ENCODE measurements at places on chromosomes 6 and 20. TPM values are rescaled to one million over a fixed set of nuclear protein-coding genes. Genes with fewer than 3 reads are reported as not detected.

DNA sequence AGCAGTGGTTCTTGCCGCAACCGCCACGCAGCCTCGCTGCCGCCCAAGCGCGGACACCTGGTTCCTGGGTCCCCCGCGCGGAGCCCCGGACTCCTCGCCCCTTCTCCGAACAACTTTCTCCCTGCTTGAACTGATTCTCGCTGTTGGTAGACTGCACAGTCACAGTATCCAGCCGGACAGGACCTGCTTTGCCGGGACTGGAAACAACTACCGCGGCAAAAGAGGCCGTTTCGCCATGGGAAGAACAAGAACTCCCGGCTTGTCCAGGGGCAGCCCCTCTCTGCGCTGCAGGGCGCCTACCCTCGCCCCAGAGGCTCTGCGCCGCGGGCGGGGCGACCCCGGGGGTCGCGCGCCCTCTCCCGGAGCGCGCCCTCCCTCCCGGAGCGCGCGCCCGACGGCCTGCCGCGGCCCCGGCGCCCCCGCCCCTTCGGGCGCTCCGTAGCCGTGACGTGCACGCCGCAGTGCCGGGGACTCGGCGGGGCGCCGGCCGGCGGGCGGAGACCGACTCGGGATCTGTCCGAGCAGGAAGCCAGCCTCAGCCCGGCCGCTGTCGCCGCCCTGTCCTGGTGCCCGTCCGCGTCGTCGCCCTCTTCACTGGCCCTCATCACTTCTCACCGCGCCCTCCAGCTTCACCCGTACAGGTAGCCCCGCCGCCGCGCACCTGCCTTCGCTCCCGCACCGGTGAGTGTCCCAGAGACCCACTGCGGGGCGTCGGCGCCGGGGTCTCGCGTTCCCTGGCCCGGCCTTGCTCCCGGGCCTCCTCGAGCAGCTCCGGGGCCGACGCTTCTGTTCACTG, at the start of gene MYO6:
TSS of gene MYO6 (plus strand) at position 497 of the 796 bp plus-strand sequence. CDS start 68,309 bp downstream, outside the sequence.
- DNase-seq = peak; percentile 75

DNA sequence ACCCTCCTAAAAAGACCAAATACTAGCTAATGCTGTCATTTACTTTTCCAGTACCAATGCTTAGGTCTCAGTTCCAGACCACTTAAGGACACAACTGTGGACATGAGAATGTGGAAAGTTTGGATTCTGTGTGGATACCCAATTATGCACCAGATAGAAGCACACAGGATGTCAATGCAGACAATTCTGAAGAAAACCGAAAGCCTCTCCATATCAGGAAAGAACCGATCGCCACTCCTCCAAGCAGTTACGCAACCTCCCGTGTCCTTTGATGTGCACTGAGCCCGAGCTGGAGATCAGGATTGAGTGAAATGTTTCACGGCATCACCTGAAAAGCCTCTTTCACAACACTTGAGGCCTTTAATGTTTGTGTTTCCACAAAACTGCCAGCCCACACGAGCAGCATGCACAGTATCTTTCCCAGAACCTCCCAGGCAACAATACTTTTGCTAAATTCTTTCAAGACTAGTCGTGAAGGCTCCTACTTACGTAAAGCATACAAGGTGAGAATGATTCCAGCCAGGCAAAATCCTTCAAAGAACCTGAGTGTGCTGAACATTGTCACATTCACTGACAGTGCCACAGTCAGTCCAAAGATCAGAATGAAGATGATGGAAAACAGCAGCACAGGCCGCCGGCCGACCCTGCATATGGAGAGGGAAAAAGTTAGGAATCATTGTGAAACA, 47.0 kb downstream of the SLC22A23 start:
- no peak for DNase-seq

- no peak for DNase-seq
These were observed 707 bp downstream of the MAN1A1 start for GRCh38 chr6:119348748-119349360.

- DNase-seq = no peak
These were observed 202.4 kb downstream of the MOXD1 start for GRCh38 chr6:132198896-132199295.

DNA sequence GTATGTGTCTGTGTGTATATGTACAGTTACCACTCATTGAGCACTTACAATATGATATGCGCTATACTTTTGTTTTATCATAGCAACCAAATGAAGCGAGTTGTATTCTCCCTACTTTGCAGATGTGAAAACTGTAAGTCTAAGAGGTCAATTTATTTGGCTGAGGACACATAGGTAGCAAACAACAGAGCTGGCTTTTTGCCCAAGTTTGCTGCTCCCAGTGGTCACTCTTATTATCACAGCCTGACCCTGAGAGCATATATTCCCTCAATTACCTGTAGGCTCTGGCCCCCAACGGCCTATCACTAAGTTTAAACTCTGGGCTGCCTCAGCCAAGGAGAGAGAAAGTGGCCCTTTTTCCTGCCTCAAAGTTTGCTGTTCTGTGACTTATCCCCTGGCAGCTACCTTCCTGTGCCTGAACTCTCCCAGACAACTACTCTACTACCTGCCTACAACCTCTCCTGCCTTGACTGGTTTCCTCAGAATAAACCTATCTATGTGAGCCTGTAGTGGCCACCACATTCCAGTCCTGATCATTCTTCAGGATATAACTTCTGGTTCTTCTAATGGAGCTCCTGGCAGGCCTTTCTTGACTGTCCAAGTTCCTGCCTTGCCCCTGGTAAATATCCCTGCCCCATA, 221.8 kb downstream of the FRK start:
- peak; percentile 39 for DNase-seq

GRCh38 chr6:42503894-42504293, 52.2 kb upstream of the TRERF1 start:
- no peak for DNase-seq

GRCh38 chr6:83872386-83873118, 13.1 kb downstream of the CYB5R4 start:
- peak; percentile 33 for DNase-seq

GRCh38 chr6:35328108-35328723, 14.1 kb upstream of the PPARD start:
- peak; percentile 10 for DNase-seq

The TDRD6 gene
- total RNA-seq = not detected

The TREM1 gene
- total RNA-seq = not detected

The TRIM31 gene
- not detected for total RNA-seq

The IL17F gene
- total RNA-seq = not detected

The CST7 gene
- 5.4 TPM for total RNA-seq

Data from myocyte (in vitro differentiated cells).